ENCODE measurements at places on chromosomes 2 and 18. TPM values are rescaled to one million over a fixed set of nuclear protein-coding genes. Genes with fewer than 3 reads are reported as not detected.

- H3K4me3 ChIP-seq: no peak overlapping the region
- H3K4me1 ChIP-seq: no peaks in the 10 kb centered on the region
- H3K36me3 ChIP-seq: no peaks in the 10 kb centered on the region
- H3K27me3 ChIP-seq: no peaks in the 10 kb centered on the region
Observed at GRCh38 chr2:16890081-16890480, 224.4 kb upstream of the CYRIA start.

Gene B4GALT6
- 1.3 TPM for polyA plus RNA-seq

- H3K36me3 ChIP-seq: no peaks in the 10 kb centered on the region
- H3K27me3 ChIP-seq: no peaks in the 10 kb centered on the region
- no peaks in the 10 kb centered on the region for H3K4me1 ChIP-seq
- no peak overlapping the region for H3K27ac ChIP-seq
- no peak overlapping the region for H3K4me3 ChIP-seq
- no peak for DNase-seq
Observed at GRCh38 chr2:41597680-41598079, 450.1 kb upstream of the PKDCC start.

- no peaks in the 10 kb centered on the region for H3K36me3 ChIP-seq
- no peaks in the 10 kb centered on the region for H3K4me1 ChIP-seq
- H3K27me3 ChIP-seq: peaks cover 14% of the 10 kb centered on the region
- no peak for DNase-seq
- no peak overlapping the region for H3K27ac ChIP-seq
Observed at GRCh38 chr18:75344615-75345014, 82.9 kb downstream of the SMIM21 start.

Gene POTEC
- polyA plus RNA-seq: not detected

GRCh38 chr2:232437195-232437571, 18.8 kb upstream of the ALPI start:
- no peak overlapping the region for H3K4me3 ChIP-seq
- no peaks in the 10 kb centered on the region for H3K4me1 ChIP-seq
- DNase-seq: no peak
- H3K27me3 ChIP-seq: no peaks in the 10 kb centered on the region
- H3K27ac ChIP-seq: no peak overlapping the region

GRCh38 chr2:235096447-235096846, 144.6 kb downstream of the SH3BP4 start:
- no peak overlapping the region for H3K27ac ChIP-seq
- H3K27me3 ChIP-seq: no peaks in the 10 kb centered on the region
- DNase-seq: no peak
- no peaks in the 10 kb centered on the region for H3K36me3 ChIP-seq

DNA sequence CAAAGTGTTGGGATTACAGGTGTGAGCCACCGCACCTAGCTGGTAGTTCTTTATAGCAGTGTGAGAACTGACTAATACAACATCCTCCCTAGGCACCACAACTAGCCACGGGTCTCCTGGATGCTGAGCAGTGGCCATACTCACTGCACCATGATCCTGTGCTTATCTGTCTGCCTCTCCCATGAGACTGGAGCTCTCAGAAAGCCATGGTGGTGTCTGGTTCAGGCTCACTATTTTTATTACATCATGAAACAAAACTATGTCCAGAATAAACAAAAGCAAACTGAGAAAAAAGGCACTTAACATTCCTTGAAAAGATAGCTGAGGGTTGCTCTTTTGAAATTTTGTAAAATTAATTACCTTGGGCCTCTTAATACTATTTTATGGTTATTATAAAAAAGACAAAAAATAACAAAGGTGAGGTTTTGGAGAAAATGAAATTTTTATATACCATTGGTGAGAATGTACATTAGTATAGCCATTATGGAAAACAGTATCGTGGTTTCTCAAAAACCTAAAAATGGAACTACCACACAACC, 90.7 kb upstream of the TFCP2L1 start:
- H3K27ac ChIP-seq: no peak overlapping the region
- no peak overlapping the region for H3K4me3 ChIP-seq
- peaks cover 39% of the 10 kb centered on the region for H3K36me3 ChIP-seq
- H3K27me3 ChIP-seq: no peaks in the 10 kb centered on the region

GRCh38 chr2:217530392-217531090, 472.3 kb downstream of the TNS1 start:
- H3K27me3 ChIP-seq: 0 out of 2 replicates have a peak, but pooled peaks cover 10% of the 10 kb centered on the region
- no peak overlapping the region for H3K4me3 ChIP-seq
- peaks cover 17% of the 10 kb centered on the region for H3K4me1 ChIP-seq
- H3K27ac ChIP-seq: no peak overlapping the region

GRCh38 chr18:25299426-25300300, 52.3 kb downstream of the ZNF521 start:
- DNase-seq: peak; percentile 87
- peak overlapping the region; percentile 44 for H3K4me3 ChIP-seq
- H3K27ac ChIP-seq: peak overlapping the region; percentile 88
- H3K27me3 ChIP-seq: no peaks in the 10 kb centered on the region
- H3K36me3 ChIP-seq: no peaks in the 10 kb centered on the region
- H3K4me1 ChIP-seq: peaks cover 20% of the 10 kb centered on the region

DNA sequence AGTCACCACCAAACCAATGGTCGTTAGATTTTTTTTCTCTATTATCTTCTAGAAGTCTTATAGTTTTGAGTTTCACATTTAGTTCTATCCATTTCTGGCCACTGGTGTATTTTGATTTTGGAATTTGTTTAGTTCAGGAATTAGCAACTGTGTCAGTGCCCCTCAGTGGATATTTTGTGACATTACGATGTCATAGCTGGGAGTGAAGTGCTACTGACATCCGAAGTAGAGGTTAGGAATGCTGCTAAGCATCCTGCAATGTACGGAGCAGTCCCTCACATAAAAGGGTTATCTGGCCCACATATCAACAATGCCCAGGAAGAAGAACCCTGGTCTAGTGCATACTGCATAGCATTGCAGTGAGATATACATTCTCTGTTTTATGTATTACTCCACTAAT, 157.4 kb upstream of the RGPD4 start:
- H3K27me3 ChIP-seq: no peaks in the 10 kb centered on the region
- no peak overlapping the region for H3K27ac ChIP-seq
- no peaks in the 10 kb centered on the region for H3K4me1 ChIP-seq
- no peak overlapping the region for H3K4me3 ChIP-seq
- DNase-seq: peak; percentile 42
- no peaks in the 10 kb centered on the region for H3K36me3 ChIP-seq

DNA sequence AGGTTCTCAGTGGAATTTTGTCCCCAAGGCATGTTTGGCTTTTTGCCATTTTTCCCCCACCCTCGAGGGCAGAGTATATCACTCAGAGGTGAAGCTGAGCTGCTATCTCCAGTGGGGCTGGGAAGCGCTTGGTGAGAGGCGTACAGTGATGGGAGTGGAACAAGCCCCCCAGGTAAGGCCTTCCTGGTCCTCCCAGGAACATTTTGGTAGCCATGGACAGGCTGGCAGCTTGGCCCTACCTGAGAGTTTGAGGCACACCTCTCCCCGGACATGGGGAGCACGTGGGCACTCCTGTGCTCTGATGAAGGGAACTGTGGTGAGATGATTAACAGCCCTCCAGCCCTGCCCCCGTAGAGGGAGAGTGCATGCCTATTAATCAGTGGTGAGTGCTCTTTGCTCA, 99.3 kb downstream of the C1QL2 start:
- no peak overlapping the region for H3K4me3 ChIP-seq
- no peak for DNase-seq
- H3K27me3 ChIP-seq: peaks cover 3% of the 10 kb centered on the region
- H3K27ac ChIP-seq: no peak overlapping the region
- no peaks in the 10 kb centered on the region for H3K36me3 ChIP-seq

Gene LYG2
- not detected for polyA plus RNA-seq

DNA sequence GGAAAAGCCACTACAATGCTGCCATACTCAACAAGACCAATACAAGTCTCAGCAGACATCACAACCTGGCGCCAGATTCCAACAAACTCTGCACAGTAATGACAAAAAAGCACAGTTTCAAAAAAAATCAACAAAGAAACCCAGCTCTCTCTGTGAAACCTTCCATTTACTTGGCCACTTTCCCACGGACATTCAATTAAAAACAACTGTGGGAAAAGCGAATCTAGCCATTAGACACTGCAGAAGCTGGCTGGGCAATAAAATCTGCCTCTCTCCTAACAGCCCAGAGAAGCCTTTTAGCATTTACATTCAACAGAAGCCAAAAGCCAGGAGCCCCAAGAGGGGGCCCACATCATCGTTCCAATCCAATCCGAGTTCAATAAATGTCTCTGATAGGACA, 128.9 kb downstream of the HDAC4 start:
- H3K27me3 ChIP-seq: no peaks in the 10 kb centered on the region
- DNase-seq: peak; percentile 38
- no peak overlapping the region for H3K4me3 ChIP-seq
- H3K4me1 ChIP-seq: peaks cover 40% of the 10 kb centered on the region
- no peak overlapping the region for H3K27ac ChIP-seq
- H3K36me3 ChIP-seq: no peaks in the 10 kb centered on the region

GRCh38 chr2:24313744-24314632, 46.3 kb downstream of the ITSN2 start:
- peaks cover 9% of the 10 kb centered on the region for H3K4me1 ChIP-seq
- H3K4me3 ChIP-seq: no peak overlapping the region
- DNase-seq: peak; percentile 56
- H3K27ac ChIP-seq: no peak overlapping the region
- H3K36me3 ChIP-seq: peaks cover 4% of the 10 kb centered on the region

Gene SAP130
- polyA plus RNA-seq: 8.6 TPM

DNA sequence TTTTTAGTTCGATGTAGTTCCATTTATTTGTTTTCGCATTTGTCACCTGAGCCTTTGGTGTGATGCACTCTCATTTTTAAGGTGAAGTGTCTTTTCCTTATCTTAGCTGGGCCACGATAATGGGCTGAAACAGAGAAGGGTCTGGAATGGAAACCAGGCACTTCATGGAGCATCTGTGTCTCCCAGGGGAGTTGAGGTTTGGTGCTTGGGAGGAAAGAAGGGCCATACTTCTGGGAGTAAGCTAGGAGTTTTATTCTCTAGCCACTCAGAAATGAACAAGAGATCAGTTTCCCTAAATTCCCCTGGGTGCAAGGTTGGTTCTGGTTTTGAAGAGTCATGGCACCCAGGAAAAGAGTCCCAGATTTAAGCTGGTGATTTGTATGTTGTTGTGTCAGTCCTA, 179.4 kb upstream of the CXCR4 start:
- no peak overlapping the region for H3K4me3 ChIP-seq
- DNase-seq: no peak
- H3K27ac ChIP-seq: no peak overlapping the region
- H3K36me3 ChIP-seq: no peaks in the 10 kb centered on the region
- no peaks in the 10 kb centered on the region for H3K27me3 ChIP-seq

DNA sequence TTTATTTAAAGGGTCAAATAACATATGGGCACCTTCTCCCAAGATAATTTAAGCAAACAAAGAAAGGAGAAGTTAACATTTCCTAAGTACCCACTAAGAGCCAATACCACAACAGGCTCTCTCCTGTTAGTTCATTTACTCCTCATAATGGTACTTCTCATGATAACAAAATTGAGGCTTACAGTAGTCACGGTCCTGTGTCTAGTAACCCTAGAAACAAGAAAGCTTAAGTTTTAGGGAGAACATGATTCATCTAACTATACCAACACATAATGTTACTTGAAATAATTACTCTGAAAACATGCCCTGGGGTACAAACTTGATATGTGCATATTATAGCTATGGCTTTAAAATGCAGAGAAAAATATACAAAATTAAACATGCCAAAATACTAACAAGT, 19.8 kb downstream of the IWS1 start:
- H3K4me3 ChIP-seq: no peak overlapping the region
- H3K4me1 ChIP-seq: peaks cover 49% of the 10 kb centered on the region
- H3K36me3 ChIP-seq: peaks cover 35% of the 10 kb centered on the region
- peak; percentile 49 for DNase-seq
- peak overlapping the region; percentile 96 for H3K27ac ChIP-seq
- H3K27me3 ChIP-seq: no peaks in the 10 kb centered on the region

Gene ACADL
- polyA plus RNA-seq: not detected

DNA sequence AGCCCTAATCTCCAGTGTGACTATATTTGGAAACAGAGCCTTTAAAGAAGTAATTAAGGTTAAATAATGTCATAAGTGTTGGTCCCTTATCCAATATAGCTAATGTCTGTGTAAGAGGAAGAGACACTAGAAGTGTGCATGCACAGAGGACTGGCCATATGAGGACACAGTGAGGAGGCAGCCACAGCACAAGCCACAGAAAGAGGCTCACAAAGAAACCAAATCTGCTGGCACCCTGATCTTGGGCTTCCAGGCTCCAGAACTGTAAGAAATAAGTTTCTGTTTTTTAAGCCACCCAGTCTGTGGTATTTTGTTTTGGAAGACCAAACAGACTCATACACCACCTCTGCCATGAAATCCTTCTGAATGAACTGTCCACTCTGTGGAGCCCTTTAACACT, 186.4 kb upstream of the SLC39A10 start:
- no peaks in the 10 kb centered on the region for H3K36me3 ChIP-seq
- no peak overlapping the region for H3K27ac ChIP-seq
- no peaks in the 10 kb centered on the region for H3K27me3 ChIP-seq
- no peak overlapping the region for H3K4me3 ChIP-seq
- no peaks in the 10 kb centered on the region for H3K4me1 ChIP-seq

Gene TNFRSF11A
- not detected for polyA plus RNA-seq

Gene GPR35
- 0.27 TPM for polyA plus RNA-seq

DNA sequence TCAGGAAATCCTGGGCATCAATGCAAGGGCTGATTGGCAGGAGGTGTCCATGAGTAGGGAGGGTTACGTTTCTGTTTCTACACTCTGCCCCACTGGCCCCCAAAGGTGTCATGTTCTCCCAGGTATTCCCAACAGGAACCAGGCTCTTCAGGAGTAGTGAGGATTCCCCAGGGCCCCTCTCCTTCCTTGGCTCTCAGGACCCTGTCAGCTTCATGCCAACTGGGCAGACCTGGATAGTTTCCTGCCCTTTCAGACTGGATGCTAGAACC, 480.6 kb upstream of the HS6ST1 start:
- DNase-seq: no peak
- H3K27ac ChIP-seq: no peak overlapping the region
- 0 out of 2 replicates have a peak, but pooled peaks cover 5% of the 10 kb centered on the region for H3K27me3 ChIP-seq
- no peak overlapping the region for H3K4me3 ChIP-seq

DNA sequence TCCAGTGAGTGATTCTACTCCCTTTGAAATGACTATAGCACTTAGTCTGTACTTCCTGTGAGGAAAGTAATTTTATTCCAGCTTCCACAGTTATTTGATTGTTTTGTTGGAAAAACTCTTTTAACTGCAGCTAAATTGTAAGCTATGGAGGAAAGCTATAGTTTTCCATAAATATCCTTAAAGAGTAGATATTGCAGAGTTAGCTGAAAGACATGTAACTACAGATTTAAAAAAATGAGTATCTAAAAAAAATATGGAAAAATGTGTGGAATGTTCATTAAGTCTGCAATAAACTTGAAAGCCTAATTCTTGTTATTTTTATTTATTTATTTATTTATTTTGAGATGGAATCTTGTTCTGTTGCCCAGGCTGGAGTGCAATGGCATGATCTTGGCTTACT, 56.8 kb upstream of the AQP4 start:
- H3K27ac ChIP-seq: no peak overlapping the region
- H3K4me3 ChIP-seq: no peak overlapping the region
- no peaks in the 10 kb centered on the region for H3K27me3 ChIP-seq
- no peak for DNase-seq
- H3K36me3 ChIP-seq: no peaks in the 10 kb centered on the region
- no peaks in the 10 kb centered on the region for H3K4me1 ChIP-seq

- H3K27me3 ChIP-seq: no peaks in the 10 kb centered on the region
- DNase-seq: no peak
- no peaks in the 10 kb centered on the region for H3K36me3 ChIP-seq
- H3K27ac ChIP-seq: no peak overlapping the region
Observed at GRCh38 chr2:209570194-209570593, 146.3 kb downstream of the MAP2 start.

All from GM23248 (cell line).